ENCODE measurements at places on chromosomes 12 and 14. TPM values are rescaled to one million over a fixed set of nuclear protein-coding genes. Genes with fewer than 3 reads are reported as not detected.

PTCSC3 gene
- total RNA-seq, result not detected

DBX2 gene
- 0.08 TPM for total RNA-seq

SAMD4A gene
- total RNA-seq, result 20.1 TPM

PPP1R13B gene
- total RNA-seq, result 1.2 TPM

CLEC9A gene
- total RNA-seq, result not detected

DCP1B gene
- 6.2 TPM for total RNA-seq

FAM186B gene
- total RNA-seq, result 2.7 TPM

LYSET gene
- total RNA-seq, result 12.1 TPM
